ENCODE measurements at places on chromosomes 11 and 22.

GRCh38 chr11:70360211-70360610 is 38.1 kb upstream of the CTTN start:
- DNase-seq, result no peak

GRCh38 chr11:58586998-58587397 is 8.1 kb downstream of the ZFP91 start:
- DNase-seq, result no peak

DNA sequence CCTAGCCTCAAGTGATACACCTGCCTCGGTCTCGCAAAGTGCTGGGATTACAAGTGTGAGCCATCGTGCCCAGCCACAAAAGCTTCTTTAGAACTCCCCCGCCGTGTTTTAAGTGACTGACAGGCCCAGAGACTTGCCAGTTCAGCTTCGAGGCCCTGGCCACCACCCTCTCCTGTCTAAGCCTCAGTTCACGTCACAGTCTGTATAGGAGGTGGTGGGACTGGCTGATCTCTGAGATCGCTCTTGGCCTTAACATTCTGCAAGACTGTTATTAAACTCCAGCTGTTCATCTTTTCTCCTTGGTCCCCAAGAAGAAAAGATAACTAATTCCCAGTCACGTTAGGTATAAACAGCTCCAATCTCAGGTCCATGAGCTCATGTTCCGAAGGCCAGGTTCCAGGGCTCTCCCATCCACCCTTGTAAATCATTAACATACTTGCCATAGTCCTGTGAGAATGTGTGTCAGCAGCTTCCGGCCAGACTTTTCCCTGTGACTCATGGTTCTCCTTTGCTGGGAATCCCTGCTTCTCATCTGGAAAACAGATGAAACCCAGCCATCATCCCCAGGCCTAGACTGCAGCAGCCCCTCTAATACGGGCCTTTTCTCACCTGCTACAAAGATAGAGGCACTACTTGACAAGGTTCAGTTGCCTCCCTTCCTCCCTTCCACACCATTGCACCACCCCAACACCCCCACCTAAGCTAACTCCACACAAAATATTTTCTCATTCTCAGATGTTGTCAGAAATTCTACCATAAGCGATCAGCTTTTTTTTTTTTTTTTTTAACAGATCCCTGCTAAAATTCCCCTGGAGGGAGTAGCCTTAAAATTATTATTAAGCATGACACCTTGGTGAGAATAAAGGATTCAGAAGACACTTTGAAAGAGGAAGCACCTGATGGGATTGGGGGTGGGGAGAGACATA is 5.6 kb upstream of the KIAA0930 start:
- DNase-seq, result peak; percentile 91

- DNase-seq, result no peak
These were observed 52.0 kb upstream of the DEPDC7 start for GRCh38 chr11:32963721-32964120.

DNA sequence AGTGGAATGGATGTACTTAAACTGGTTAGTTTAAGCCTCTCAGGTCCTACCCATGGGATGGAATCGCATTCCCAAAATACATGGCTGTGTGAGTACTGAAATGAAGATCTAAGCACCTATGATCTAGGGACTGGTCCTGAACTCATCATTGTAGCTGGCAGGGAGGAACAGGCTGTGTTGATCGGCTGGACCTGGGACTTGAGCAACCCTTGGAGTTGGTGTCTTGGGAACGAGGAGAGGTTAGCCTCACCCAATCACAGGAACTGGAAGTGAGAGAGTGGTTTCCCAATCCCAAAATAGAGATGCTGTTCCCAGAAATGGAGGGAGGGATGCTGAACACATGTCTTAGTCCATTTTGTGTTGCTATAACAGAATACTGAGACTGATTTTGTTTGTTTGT is 16.4 kb upstream of the ASCC2 start:
- no peak for DNase-seq

DNA sequence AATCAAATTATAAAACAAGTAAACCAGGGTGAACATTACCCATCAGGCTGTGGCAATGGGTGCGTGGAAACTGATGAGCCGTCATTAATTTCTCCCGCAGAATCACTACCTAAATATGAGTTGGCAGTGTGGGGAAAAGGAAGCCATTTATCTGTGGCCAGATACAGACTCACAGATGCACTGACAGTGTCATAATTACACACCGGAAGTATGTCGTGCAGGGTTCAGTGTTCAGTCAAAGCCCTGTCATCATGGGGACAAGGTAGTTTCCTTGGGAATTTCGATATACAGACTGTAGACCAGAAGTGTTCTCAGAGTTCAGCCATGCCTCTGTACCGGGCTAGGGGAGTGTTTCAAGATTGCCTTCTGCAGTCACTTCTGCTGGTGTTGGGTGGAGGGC is 119.2 kb upstream of the SEZ6L start:
- DNase-seq, result no peak

- no peak for DNase-seq
These were observed 119.0 kb downstream of the LDLRAD3 start for GRCh38 chr11:36062796-36063365.

Data from fibroblast of skin of scalp (primary cell).